ENCODE measurements at places on chromosomes 5 and 9.
A peak's percentile ranks its signal among the peaks of the same experiment; 100 is the strongest.

GRCh38 chr9:123283455-123283854, 15.1 kb upstream of the STRBP start:
- no peak for DNase-seq

DNA sequence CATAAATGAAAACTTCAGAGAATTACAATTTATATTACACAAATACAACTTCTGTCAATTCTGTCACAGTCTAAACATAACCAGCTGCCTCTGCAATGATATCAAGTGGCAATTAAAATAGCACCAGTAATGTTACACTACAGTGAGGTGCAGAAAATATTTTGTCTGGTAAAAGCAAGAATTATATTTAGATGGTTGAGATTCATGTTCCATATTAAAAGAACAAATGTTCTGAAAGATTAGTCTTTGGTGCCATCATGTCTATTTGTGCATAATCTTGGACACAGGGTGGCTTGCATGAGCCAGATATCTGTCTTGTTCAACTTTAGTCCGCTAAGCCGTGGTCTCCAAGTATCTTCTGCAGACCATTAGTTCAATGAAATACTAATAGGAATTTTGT, 29.0 kb upstream of the PRR16 start:
- DNase-seq = no peak

DNA sequence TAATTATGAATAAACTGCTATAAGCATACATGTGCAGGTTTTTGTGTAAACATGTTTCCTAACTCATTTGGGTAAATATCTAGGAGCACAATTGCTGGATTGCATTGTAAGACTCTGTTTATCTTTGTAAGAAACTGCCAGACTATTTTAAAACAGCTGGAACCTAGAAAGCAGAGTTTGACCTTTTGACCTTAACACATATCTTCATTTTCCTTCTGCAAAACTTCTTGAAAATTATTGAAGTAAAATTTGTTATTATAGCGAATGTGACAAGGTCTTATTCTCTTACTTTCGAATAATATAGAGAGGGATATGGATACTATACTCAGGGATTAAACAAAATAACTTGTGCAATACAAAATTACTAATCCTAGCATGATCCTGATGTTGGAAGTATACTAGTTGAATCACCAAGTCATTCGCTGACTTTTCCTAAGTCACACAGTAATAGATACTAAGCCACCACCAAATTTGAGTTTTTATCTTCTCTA, 3.2 kb upstream of the ANXA1 start:
- DNase-seq = no peak

GRCh38 chr5:149389552-149390495, 10.7 kb upstream of the IL17B start:
- DNase-seq = no peak

DNA sequence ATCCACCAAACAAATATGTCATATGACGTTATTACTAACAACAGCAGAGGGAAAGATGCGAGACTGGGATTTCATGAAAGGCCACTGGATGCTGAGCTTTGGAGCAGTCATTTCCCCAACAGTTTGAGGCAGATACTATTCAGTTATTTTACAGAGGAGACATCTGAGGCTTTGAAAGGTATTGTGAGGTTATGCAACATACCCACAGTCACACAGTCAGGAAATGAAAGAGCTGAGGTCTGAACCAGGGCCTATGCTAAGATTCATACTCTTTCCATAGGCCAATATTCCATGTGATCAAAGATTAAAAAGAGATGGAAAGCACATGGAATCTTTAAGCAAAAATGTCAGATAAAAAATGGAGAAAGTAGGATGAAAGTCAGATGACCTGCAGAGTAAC, 63.0 kb downstream of the LPAR1 start:
- DNase-seq = no peak

DNA sequence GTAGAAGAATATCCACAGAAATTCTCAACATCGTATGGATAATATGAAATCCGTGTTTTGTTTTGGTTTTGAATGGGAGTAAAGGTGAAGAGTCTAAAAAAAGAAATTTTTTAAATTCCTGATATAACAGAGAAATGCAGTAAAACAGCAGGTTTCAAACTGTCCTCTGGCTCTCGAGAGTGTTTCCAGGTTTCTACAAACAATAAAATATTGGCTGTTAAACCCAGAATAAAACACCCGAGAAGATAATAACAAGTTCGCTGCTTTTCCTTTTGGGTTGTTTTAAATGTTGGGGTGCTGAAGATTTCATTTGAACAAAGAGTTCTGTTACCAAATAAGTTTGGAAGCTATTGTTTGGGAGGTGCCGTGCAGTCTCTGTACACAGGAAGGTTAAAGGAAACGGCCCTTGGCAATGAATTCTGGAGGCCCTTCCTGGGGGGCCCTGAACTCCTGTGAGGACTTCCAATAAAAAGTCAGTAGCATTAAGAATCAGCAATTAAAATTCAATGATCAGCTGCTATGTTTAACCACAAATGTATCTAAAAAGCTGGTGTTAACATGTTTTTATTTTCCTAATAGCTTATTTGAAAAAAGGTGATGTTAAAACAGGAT, 215.8 kb downstream of the TSSK1B start:
- no peak for DNase-seq

- DNase-seq = no peak
Observed at GRCh38 chr5:96745844-96746531, 61.8 kb downstream of the ERAP1 start.

GRCh38 chr5:160539431-160539830, 117.8 kb downstream of the PTTG1 start:
- no peak for DNase-seq

DNA sequence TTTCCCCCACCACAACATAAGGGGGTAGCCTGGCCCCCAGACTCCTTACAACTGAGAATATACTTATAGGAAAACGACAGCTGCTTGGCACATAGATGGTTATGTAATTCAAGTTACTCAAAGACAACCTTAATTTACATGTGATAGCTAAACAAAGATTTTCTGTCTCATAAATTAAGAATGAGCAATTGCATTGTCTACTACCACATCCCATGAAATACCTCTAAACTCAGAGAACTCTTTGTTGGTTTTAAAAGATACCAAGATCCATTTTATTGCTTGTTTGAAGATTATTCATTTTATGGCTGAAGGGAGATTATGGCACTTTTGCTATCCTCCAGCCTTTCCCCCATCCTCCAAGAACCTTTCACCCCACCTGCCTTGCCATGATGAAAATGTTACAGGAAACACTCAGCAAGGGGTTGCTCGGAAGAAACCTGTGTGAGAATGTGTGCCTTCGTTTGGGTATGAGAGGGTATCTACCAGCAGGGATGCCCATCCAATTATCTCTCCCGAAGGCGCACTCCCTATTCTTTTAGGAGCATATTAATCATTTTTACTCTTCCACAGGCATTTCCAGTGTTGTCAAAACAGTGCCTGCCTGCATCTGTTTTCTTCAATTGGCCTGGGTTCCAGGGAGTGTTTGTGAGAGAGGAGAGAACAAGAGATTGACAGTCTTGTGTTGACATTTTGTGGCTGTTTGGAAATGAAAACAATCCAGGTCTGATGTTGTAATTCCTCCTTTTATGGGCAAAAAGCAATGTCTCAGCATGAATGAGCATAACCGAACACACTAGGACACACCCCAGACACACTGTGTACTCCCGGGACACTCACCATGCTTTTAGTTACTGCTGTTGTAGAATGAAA, 208.0 kb upstream of the ANKRD55 start:
- peak; percentile 59 for DNase-seq

DNA sequence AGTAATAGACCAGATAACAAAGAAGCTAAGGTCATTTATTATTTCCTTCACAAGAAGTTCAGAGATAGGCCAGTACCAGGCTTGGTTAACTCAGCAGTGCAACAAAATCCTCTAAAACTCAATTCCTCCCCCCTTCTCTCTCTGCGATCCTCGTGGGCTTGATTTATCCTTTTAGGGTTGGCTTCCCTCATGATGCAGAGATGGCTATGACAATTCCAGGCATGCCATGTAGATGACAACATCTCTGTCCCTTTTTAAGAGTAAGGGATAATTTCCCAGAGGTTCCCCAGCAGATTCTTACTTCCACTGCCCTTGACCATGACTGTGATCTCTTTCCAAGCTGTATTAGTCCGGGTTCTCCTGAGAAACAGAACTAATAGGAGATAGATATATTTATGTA, 28.7 kb upstream of the DAP start:
- no peak for DNase-seq

GRCh38 chr9:94638335-94639060, 820 bp downstream of the FBP1 start:
- DNase-seq = no peak

- DNase-seq = no peak
Observed at GRCh38 chr9:126956917-126957686, 42.5 kb downstream of the RALGPS1 start.

Measured in uterus (tissue), 4 donors.